ENCODE measurements at places on chromosomes 6 and 20.

GRCh38 chr20:57167971-57168701, 98.3 kb downstream of the BMP7 start:
- no peak for DNase-seq

DNA sequence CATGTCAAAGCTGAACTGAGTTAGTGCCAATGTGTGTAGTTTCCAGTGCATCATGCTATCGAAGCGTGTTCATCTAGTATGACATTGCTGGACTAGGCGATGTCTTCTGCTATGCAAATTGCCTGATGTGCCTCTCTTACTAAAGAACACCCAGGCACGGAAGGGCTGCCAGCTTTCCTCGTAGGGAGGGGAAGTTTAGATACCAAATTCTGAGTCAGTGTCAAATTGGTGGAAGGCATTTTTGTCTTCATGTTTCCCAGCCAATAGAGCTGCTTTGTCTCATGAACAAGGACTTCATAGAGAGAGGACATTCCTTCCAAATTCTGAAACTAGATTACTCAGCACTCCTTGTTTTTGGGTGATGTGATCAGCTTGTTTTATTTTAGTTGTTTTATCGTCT, 320.1 kb downstream of the BTBD3 start:
- DNase-seq = no peak

GRCh38 chr6:63272397-63272796, 47.4 kb downstream of the LGSN start:
- DNase-seq = no peak

DNA sequence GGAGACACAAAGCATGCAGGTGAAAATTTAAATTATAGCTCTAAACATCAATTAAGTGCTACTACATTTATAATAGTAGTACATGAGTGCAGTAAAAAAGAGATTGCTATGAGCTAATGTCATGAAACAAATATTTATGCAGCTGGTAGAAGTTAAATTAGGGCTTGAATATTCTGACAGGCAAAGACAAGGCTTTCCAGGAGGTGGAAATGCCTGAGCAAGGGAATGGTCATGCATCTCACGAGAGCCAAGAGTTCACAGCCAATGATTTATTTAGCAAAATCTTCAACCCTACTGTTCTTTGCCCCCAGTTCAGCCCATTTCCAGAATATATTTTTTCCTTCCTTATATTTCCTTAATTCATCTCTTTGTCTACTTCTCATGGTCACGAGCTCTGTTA, 128.9 kb downstream of the HIVEP2 start:
- no peak for DNase-seq

DNA sequence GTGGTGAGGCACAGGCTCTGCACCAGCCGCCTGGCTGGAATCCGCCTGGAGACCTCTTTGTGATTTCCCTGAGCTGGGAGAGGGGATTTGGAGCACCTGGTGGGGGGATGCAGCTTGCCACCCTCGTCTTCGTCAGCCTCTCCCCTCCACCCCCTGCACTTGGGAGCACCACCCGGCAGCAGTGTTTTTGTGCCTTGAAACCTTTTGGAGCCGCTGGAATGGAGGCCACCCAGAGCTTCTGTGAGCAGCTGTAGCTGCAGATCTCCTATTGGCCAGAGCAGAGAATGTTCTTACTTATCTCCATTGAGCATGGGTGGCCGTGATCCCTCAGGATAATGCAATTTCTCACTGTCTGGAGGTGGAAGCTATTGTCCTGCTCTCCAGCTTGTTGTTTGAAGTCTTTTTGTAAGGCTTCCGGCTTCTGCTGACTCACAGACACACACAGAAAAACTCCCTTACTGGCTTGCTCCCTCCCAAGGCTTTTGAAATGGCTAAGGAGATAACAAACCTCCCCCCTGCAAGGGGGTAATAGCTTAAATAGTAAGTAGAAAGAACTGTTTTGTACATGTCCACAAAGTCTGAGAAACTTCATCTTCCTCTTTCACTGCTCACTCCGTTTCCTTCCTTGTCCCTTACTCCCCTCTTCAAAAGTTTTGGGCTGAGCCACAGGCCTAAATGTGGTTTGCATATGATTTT, 271.2 kb downstream of the PRL start:
- DNase-seq = peak; percentile 8

- DNase-seq = no peak
These were observed 172.8 kb upstream of the PROKR2 start for GRCh38 chr20:5489601-5490000.

DNA sequence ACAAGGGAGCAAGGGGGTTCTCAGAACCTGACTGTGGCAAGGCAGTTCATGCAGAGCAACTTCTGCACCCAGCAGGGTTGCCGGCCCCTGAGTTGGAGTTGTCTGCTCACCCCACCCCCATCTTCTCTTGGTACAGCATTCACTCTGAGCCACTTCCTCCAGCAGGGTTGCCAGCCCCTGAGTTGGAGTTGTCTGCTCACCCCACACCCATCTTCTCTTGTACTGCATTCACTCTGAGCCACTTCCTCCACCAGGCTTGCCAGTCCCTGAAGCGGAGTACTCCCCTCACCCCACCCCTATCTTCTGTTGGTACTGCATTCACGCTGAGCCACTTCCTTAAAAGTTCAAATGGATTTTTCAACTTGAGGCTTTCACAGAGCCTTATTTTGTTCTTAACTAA, 79.7 kb upstream of the SYNDIG1 start:
- DNase-seq = peak; percentile 22

DNA sequence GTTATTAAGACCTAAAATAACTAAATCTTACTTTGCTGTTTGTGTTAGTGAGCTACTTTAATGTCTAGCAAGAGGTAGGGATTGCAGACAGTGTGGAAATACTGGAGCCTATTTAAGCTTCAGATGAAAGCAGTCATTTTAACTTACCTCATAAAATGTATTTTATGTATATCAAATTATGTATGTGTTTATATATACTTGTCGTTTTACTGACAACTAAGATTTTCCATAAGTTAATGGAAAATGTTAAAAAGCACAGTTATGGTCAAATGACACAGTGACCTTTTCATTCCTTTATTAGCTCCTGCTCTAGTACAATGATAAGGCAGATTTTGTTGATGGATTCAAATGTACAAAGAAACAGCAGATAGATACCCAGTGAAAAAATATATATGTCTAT, 34.6 kb downstream of the QKI start:
- no peak for DNase-seq

GRCh38 chr6:109875973-109876372, 102.1 kb upstream of the GPR6 start:
- no peak for DNase-seq

GRCh38 chr6:35781290-35781689, 471 bp downstream of the CLPSL1 start:
- DNase-seq = no peak

- DNase-seq = no peak
These were observed 54.5 kb downstream of the DZANK1 start for GRCh38 chr20:18412221-18412901.

DNA sequence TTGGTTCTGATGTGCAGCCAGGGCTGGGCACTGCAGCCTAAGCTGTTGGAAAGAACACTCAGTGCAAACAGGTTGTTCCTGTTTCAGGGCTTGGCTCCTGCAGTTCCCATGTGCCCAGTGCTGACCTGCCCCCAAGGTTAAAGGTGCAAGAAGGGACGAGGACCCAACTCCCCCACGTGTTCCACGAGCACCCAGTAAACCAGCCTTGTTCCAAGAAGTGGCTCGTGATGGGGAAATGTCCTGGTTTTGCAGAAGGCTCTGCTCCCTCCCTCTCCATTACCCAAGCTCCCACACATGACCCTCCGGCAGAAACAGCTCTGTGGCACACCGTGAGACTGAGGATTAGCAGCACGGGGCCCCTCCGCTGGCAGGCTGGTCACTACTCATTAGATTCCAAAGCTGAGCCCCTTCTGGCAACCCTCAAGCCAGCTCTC, 9.4 kb downstream of the ACSS1 start:
- no peak for DNase-seq

GRCh38 chr6:49551866-49552129, 1.3 kb downstream of the C6orf141 start:
- no peak for DNase-seq

GRCh38 chr6:158158123-158158522, 9.9 kb downstream of the SERAC1 start:
- DNase-seq = no peak

DNA sequence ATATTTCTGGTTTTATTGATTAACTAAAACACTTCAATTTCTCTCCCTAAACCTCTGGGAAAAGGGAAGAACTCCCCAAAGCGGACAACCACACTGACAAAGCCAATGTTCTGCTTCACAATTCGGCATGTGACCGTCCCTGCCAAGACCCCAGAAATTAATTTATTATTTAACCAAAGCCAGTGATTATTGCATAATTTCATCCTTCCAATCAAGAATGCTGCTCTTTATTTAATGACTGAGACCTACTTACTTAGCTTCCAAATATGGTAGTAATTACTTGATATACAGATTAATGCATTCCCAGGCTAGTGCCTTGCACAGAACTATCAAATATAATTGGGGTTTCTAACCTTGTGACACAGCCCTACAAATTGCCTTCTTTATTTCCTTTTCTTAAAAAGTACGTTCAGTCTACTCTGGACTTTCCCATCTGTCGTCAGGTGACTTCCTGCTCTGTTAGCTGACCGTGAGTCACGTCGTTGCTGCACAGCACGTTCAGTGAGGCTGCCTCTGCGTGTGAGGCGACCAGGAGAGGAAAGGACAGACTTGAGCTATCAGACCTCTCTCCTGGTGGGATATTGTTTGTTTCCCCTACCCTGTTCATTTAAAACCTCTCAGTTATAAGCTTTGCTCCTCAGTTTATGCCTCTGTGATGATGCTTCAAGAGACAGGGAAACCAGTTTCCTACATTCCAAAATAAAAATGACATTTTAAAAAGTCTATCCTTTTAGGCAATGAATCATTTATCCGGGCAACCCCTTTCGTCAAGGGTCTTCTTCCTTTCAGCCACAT, 55.7 kb upstream of the TNFAIP3 start:
- DNase-seq = peak; percentile 89

DNA sequence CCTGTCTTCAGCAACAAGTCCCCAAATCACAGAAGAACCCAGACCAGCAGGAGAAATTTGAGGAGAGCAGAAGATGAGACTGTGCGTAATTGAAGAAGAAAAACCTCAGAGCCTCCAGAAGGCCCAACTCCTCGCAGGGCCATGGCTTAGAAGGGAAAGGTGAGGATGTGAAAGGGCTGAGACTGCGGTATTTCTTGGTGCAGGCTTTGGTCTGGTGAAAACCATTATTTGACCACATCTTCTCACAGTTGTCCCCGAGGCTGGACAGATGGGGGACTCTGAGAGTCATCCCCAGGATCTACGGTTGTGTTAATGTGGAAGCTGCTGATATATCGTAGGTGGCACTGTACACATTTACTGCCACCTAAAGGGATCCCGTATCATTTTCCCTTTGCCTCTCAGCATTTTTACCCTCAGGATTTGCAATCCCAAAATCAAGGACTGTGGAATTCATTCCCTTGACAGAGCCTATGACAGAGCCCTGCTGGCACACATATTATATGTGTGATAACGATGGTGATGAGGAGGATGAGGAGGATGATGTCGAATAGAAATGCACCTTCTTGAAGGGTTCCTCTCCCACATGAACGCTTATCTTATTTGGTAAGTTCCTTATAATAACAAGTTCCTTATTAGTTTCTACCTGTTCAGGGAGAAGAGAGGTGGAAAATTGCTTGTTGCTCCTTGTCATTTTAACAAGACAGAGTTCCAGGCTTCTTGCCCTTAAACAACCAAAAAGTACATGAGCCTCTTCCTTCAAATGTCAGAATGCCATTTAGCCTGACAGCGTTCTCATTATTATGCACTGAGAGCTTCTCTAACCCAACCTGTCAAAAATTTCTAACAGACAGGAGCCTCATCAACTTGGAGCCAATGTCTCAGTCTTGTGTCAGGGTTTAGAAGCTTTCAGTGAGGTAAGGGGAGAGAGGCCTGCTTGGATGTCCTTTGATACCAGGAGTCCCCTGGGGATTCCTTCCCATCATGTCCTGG, 135.8 kb downstream of the PXDC1 start:
- no peak for DNase-seq

- DNase-seq = no peak
These were observed 56.5 kb upstream of the HDGFL1 start for GRCh38 chr6:22512686-22513427.

DNA sequence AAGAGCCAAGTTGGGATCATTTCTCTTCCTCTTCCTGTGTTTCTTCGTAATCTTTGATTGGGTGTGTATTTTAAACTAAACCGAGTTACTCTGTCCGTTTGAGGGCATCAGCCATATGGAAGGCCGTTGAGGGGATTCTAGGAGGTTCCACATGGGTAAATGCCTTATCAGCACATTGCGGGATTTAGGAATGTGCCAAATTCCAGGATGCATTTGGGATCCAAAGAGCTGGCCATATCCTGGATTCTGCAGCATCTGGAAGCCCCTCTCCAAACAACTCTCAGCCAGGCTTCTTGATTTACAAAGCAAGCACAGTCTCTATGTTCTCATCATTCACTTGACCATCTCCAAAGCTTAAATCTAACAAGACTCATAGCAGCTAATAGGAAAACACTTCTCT, 67.6 kb upstream of the RIN2 start:
- DNase-seq = no peak

DNA sequence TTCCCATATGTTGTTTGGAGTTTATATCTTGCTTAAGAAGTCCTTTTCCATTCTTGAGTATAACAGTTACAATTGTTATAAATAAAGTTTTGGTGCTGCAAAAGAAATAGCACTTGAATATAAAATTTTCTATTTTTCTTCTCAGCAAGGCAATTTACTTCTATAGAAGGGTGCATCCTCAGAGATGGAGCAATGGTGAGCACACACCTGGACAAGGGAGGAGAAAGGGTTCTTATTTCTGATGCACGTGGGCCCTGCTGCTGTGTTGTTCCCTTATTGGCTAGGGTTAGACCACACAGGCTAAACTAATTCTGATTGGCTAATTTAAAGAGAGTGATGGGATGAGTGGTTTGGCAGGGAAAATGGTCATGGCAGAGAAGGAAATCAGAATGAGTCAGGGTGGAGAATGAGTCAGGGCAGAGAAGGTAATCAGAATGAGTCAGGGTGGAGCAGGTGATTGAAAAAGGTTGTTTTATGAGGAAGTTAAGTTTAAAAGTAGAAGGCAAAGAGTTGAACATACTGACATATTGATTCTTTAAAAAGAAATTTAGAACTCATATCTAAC, 38.0 kb downstream of the CST8 start:
- no peak for DNase-seq

DNA sequence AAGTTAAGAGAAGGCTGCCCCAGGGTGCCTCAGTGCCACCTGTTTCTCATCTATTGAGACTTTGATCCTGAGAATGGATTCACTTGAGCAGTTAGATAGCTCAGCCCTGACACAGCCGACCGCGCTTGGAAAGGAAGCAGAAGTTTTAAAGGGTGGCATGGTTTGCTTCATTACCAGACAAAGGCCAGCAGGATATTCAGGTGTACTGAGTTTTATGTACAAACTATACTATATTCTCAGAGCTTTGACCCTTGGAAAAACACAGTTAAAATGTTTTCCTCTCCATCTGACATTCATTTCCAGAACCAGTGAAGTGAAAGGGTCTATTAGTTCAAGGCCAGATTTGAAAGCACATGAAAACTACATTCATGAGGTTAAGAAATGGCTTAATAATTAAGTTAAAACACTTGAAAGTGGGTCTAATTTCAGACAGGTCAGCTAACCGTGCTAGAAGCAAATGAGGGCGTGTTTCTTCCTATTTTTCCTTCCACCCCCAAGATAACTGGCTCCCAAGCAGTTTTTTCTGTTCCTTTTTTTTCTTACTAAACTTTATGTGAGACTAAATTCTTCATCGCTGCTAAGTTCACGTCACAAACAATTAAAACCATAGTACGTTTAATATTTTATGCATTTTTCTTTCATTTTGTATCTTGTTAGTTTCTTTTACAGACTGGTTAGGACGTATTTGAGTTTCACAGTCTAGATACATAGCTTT, 385.3 kb upstream of the SOX4 start:
- DNase-seq = no peak

Data from CD4-positive, alpha-beta T cell treated with Interleukin-10 for 1 hour (primary cell).